ENCODE measurements at places on chromosomes 7 and 10. TPM values are rescaled to one million over a fixed set of nuclear protein-coding genes. Genes with fewer than 3 reads are reported as not detected.

PLXDC2 gene
- polyA plus RNA-seq, result 35.6 TPM

ZMIZ2 gene
- polyA plus RNA-seq, result 38.2 TPM

EGR2 gene
- polyA plus RNA-seq, result 13.2 TPM

CTBP2 gene
- 90.9 TPM for polyA plus RNA-seq

ADAM22 gene
- 13.1 TPM for polyA plus RNA-seq

PRSS58 gene
- polyA plus RNA-seq, result not detected
